ENCODE measurements at places on chromosomes 16 and 17.

DNA sequence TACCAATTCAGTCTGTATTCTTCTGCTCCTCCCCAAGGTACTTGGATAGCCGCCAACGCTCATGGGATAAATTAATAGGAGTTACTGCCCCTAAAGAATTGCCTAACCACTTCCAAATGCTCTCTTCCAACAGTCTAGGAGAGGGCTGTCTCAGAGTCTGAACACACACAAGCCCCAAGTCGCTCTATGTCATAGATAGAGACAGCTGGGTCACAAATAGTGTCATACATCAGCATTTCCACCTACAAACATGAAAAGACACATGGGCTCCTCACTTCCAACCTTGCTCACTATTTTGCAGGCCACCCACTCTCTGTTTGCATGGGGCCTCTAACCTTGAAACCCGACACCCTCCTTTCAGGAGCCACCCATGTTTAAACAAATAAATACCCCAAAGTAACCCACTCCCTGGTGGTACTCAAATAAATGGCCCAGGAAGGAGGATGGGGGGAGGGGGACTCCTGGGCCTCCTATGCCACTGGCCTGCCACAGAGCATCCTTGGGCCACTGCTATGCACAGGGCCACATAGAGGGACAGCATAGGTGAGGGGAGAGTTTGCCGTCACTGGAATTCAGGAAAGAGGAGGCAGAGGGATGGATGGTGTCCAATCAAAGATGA is 265.9 kb downstream of the SOX9 start:
- DNase-seq: no peak

DNA sequence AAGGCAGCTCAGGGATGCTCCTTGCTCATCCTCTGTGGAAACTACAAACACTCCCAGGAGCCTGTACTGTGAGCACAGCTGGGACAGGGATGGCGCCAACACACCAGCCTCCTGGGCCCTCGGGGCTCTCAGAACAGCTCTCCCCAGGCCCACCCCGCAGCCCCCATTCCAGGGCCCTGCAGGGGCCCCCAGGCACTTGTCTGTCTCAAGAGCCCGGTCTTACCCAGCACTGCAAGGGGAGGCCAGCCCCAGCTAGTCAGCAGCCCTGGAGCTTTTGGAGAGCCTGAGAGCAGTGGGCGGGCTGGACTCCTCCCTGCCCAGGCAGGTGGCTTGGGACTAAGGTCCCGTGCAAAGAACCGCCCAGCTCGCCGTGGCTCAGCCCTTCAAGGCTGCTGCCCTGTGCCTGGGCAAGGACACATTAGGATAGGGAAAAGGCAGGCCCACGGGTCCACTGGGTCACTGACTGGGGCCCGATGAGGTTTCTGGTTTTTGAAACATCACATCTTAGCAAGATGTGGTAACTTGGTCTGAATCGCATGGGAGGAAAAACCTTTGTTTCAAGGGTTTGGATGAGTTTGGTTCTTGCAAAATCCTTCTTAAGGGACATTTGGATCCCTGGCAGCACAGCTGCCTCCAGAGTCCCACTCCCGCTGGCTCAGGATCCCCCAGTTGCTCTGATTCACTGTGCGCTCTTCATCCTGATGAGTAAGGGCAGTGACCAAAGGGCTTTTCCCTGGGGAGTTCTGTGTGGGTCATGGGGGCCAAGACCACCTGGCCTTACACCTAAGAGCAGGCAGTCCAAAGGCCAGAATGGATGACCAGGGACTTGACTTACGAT is 2.8 kb downstream of the DNASE1L2 start:
- no peak for DNase-seq

DNA sequence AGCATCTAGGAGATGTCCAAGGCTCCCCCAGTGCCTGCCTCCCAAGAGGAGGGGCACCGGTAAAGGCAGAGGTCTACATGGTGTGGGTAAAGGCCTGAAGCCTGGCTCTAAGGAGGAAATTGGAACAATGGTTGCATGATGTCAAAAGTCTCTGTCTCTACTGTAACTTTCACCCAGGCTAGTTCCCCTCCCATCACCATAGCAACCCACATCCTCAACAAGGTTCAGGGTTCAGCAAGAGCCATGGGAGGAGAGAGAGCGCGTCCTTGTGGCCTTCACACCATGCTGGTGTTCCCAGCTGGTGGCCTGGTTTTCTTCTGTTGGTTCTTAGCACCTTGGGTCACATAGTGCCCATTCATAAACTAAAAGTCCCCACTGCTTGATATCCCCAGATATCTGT is 196.7 kb upstream of the CDH5 start:
- DNase-seq: no peak

GRCh38 chr16:74949309-74949708 is 35.6 kb downstream of the WDR59 start:
- DNase-seq: no peak

DNA sequence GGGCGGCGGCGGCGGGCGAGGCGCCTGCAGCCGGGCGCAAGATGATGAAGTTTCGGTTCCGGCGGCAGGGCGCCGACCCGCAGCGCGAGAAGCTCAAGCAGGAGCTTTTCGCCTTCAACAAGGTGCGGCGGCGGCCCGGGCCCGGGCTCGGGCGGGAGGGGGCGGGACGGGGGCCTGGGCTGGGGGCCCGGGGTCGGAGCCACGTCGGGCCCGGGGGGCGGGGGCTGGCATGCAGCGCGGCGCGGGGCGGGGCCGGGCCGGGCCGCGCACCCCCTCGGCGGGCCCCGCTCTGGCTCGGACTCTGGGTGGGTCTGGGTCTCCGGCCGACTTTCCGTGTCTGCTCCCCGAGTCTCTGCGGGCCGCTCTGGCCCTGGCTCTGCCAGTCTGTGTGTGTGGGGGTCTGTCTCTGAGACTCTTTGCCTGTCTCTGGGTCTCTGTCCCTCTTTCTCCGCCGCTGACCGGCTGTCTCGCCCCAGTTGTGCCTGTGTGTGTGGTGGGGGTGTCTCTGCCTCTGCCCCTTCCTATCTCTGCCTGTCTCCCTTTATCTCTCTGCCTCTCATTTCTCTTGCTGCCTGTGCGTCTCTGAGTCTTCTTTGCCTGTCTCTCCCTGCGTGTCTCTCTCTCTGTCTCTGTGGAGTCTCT is 328 bp downstream of the LLGL1 start:
- DNase-seq: no peak

- DNase-seq: no peak
Observed at GRCh38 chr16:87826798-87827587, 42.3 kb downstream of the SLC7A5 start.

DNA sequence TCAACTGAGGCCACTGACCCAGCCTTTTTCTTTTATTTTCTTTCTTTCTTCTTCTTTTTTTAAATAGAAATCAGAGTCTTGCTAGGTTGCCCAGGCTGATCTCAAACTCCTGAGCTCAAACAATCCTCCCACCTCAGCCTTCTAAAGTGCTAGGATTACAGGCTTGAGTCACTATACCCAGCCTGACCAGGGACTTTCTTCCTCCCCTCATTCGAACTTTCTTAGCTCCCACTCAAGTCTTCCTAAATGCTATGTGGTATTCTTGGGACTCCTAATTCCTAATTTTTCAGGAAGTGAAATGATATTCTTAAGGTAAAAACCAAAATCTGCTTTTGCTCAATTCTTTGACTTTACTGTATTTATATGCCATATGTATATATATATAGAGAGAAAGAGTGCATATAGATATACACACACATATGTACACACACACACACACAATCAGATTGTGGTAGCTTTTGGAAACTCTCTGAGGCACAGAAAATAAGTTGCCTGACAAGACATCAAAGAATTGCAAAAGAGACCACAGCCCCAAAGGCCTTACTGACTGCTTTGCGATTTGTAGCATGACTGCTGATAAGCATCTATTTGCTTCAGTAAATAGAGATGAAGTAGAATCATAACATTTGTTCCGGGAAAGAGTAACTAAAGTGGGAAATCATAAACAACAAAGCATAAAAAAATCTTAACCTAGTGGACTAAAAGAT is 9.5 kb upstream of the AMZ2 start:
- DNase-seq: no peak
